ENCODE measurements at places on chromosomes 11 and 22.

DNA sequence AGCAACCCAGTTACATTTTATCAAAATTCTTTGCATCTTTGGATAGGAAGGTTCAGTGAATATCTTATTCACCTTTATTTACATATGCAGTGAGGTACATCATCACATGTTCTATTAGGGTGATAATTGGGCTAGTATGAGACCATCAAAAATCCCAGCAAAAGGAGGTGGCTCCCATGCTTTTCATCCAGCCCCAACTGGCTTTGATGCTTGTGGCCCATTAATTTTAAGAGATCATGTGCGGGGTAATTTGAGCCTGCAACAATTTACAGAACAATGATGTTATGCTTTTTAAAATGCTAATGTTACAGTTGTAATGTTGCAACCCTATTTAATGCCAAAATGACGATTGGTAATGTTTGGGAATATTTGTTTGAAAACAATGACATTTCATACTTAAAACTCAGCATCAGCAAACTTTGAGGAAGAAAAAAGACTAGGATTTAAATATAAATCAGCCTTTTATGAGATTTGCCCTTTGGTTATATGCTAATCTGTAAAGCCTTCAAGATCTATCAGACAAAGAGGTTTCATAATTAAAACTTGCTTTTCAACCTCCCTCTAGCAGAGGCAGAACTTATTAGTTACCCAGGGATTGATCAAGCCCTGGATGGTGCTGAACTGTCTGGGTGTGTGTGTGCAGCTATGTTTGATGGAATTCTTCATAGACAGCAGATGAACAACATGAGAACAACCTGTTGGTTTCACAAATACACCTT lies 183.5 kb upstream of the SORL1-AS1 start:
- DNase-seq = no peak

GRCh38 chr11:30878400-30878799 lies 292.2 kb upstream of the MPPED2 start:
- no peak for DNase-seq

DNA sequence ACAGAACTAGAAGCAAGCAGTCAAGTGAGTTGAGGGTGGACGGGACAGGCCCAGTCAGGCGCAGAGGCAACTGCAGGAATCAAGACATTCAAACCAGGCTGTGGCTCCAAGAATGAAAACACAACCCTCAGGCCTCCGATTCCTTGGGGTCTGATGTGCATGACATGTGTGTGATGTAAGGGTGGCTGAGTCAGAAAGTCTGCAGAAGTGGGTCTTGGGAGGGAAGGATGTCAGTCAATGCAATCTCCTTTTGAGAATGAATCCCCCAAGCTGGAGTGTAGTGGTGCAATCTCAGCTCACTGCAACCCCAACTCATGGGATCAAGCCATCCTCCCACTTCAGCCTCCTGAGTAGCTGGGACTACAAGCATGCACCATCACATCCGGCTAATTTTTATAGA lies 15.9 kb upstream of the PDE2A start:
- DNase-seq = peak; percentile 62

DNA sequence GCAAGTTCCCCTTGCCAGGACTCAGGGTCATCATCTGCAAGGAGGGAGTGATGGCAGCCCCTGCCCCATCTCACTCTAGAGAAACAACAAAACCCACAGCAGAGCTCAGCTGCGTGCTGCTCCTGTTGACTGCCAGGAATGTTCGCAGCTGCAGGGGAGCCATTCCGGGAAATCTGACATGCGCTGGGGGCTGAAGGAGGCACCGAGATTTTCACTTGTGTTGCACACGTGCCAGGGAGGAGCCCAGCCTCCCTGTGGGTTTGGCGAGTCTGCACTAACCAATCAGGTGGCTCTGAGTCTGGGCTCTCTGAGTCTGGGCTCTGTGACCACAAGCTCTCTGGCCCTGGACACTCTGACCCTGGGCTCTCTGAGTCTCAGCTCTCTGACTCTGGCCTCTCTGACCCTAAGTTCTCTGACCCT lies 10.5 kb downstream of the FGF3 start:
- no peak for DNase-seq

DNA sequence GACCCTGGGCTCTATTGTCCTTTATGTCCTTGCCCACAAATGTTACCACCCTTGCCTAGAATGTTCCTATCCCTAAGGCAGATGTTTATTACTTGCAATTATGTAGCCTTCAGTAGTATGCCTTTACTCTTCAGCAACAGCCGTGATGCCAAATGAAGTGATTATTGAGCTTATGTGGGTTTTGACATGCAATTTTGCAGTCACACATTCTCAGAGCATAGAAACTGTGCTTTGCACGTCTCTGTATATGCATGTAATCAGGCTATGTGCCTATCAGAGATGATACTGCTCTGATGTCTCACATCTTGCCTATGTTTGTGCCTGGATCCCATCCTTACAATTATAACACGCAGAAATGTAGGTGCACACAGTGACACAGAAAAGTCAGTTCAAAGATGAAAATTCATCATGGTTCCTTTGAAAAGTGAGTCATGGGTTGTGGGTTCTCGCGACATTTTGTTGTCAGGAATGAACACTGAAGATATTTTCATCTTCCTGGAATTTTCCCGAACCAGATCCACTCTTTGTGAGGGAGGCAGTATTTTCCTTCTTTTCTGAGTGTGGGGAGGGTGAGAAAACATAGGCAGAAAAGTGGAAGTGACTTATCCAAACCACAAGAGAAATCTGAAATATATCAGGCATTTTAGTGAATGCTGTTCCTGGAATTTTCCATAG lies 81.1 kb downstream of the BMAL1 start:
- no peak for DNase-seq

- no peak for DNase-seq
Observed at GRCh38 chr11:111300569-111300968, 2.2 kb downstream of the POU2AF3 start.

- DNase-seq = no peak
Observed at GRCh38 chr11:122963961-122964360, 17.7 kb downstream of the BSX start.

- peak; percentile 68 for DNase-seq
Observed at GRCh38 chr11:96464700-96465307, 75.0 kb downstream of the JRKL start.

DNA sequence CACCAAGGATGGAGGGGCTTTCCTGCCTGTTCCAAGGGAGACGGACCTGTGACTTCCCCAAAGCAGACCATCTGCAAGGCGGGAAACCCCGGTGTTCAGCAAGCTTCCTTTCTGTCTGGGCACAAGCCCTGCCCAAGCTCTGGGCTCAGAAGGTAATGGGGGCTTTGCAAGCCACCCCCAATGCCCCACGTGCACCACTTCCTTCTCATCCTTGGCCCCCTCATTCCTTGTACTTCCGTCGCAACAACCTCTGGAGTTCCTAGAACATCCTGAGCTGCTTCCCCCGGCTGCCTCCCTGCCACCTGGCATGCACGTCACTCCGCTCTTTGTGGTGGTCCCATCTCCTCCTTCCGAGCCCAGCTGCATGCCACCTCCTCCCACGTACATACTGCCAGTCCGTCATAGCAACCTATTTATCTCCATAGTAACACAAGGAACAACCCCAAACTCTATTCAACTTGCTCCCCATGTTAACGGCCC lies 3.9 kb downstream of the MYEOV start:
- DNase-seq = peak; percentile 92

GRCh38 chr11:65615950-65616574 lies 486 bp downstream of the PCNX3 start:
- DNase-seq = no peak

- no peak for DNase-seq
Observed at GRCh38 chr11:102874852-102875251, at the start of gene MMP12. Gene MMP12, minus strand, starts transcription at chr11:102874982. Its CDS starts 45 bp downstream, at chr11:102874937.

DNA sequence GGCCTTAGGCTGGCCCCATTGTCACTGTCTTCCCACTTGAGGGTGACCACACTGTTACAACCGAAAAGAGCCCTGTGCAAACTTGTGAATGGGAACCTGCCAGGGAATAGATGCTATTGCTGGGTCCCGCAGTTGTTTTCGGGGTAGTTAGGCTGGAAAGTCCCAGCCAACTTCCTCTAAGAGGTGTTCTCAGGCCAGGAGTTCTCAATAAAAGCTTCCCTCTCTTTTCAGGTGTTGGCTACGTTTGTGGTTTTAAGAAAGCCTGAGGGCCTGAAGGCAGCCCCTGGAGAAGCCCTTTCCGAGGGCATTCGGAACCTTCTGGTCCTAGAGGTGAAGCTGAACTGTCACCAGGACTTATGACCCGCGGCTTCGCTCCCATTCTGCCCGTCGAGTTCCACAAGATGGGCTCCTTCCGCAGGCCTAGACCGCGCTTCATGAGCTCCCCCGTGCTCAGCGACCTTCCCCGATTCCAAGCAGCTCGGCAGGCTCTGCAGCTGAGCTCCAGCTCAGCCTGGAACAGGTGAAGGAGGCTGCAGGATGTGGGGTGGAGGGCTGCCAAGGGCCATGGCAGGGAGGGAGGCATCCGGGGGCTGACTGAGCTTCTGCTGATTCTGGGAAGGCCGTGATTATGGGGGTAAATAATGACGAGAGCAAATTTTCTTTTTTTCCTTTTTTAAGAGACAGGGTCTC lies 104.8 kb downstream of the PRR5L start:
- no peak for DNase-seq

- no peak for DNase-seq
Observed at GRCh38 chr22:32329202-32329645, 28.4 kb upstream of the RFPL3 start.

DNA sequence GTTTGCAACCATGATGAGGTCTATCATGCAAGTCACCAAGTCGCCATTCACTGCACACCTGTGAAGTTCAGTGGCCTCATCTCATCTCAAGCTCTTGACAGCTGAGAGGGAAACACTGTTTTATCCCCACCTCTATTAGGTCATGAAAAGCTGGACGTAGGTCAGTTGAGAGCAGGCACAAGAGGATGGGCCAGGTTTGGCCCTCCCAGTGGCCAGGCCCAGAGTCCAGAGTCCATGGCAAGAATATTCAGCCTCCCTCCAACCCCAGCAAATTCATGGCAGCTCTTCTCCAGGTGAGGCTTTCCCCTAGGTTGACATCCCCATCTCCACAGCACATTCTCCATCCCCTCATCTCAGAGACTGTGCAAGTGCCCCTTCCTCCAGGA lies 22.0 kb upstream of the ISX start:
- DNase-seq = no peak

DNA sequence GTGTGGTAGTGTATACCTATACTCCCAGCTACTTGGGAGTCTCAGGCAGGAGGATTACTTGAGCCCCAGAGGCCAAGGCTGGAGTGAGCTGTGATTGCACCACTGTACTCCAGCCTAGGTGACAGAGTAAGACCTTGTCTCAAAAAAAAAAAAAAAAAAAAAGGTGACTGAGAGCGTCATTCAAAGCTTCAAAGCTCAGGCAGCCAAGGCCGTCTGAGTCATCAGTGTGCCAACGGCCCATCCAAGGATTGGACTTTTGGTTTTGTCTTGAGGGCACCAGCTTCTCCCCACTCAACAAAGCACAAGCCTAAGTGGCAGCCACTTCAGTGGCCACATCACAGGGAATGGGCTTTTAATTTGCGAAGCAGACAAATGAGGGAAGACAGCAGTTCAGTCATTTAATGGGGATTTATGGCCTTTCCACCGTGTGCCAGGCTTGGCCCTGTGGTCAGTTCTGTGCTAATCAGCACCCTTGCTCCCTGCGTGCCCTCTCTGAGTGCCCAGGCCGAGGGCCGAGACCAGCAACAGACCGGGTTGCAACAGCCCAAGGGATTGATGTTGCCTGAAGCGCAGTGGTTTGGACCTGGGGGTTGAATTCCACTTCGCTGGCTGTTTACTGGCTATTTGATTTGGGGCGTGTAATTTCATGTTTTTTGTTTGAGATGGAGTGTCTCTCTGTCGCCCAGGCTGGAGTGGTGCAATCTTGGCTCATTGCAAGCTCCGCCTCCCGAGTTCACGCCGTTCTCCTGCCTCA lies 30.2 kb upstream of the CRYBB3 start:
- DNase-seq = no peak

DNA sequence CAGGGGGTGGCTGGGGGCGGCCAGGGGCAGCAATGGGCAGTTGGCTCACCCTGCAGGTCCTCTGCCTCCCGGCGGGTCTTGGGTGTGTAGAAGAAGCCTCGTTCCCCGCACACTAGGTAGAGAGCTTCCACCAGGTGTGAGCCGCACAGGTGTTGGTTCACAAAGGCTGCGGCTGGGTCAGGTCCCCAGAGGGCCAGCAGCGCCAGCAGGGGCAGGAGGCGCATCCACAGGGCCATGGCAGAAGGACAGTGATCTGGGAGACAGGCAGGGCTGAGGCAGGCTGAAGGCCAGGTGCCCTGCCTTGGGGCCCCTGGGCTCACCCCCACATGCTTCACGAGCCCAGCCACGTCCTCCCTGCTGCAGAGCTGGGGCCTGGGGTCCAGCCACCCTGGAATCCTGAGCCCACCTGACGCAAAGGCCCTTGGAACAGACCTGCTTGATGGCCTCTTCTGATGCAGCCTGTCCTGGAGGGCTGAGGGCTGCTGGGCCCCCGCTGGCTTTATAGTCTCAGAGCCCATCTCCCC lies at the start of gene INS:
Gene INS (minus strand): TSS at position 474 of the 524 bp plus-strand sequence. CDS start 238 bp downstream, at position 236.
- no peak for DNase-seq
